Parietal lobe (tissue), 2 donors: ENCODE measurements at places on chromosomes 3 and 15. TPM values are rescaled to one million over a fixed set of nuclear protein-coding genes. Genes with fewer than 3 reads are reported as not detected.

PLIN1 gene
- 0.31 TPM for total RNA-seq

IL5RA gene
- total RNA-seq, result 1.3 TPM

HDC gene
- total RNA-seq, result not detected

RHOA gene
- total RNA-seq, result 111 TPM

PRR20G gene
- not detected for total RNA-seq

ZNF501 gene
- total RNA-seq, result 25.0 TPM

SUSD5 gene
- total RNA-seq, result 2.5 TPM

UNC13C gene
- total RNA-seq, result 28.2 TPM

GRK7 gene
- total RNA-seq, result 0.31 TPM

DNAH12 gene
- 1.6 TPM for total RNA-seq

CHST14 gene
- 3.4 TPM for total RNA-seq

GPR176 gene
- total RNA-seq, result 35.4 TPM

GOLGA6A gene
- not detected for total RNA-seq

CYP1A2 gene
- not detected for total RNA-seq

PTX3 gene
- 7.5 TPM for total RNA-seq

CTXN2 gene
- total RNA-seq, result 0.63 TPM

CASR gene
- total RNA-seq, result 0.31 TPM

SEMA5B gene
- 28.5 TPM for total RNA-seq

AADACL2 gene
- total RNA-seq, result not detected

OXTR gene
- total RNA-seq, result 2.5 TPM

PHLDB2 gene
- total RNA-seq, result 17.8 TPM

U2SURP gene
- 218 TPM for total RNA-seq

EHHADH gene
- 1.6 TPM for total RNA-seq

FSD2 gene
- not detected for total RNA-seq

STARD5 gene
- 12.8 TPM for total RNA-seq
